ENCODE measurements at places on chromosomes 7 and 10.

GRCh38 chr10:86522510-86522855 lies 891 bp upstream of the WAPL start:
- no peak for DNase-seq

DNA sequence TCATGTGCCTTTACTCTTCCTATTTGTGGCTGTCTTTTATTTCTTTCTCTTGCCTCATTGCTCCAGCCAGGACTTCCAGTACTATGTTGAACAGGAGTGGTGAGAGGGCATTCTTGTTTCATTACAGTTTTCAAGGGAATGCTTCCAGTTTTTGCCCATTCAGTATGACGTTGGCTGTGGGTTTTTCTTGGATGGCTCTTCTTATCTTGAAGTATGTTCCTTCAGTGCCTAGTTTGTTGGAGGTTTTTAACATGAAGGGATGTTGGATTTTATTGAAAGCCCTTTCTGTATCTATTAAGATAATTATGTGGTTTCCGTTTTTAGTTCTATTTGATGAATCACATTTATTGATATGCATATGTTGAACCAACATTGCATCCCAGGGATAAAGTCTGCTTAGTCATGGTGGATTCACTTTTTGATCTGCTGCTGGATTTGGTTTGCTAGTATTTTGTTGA lies 96.8 kb downstream of the GLCCI1 start:
- no peak for DNase-seq

- no peak for DNase-seq
These were observed 6.9 kb downstream of the MYOZ1 start for GRCh38 chr10:73634421-73634820.

DNA sequence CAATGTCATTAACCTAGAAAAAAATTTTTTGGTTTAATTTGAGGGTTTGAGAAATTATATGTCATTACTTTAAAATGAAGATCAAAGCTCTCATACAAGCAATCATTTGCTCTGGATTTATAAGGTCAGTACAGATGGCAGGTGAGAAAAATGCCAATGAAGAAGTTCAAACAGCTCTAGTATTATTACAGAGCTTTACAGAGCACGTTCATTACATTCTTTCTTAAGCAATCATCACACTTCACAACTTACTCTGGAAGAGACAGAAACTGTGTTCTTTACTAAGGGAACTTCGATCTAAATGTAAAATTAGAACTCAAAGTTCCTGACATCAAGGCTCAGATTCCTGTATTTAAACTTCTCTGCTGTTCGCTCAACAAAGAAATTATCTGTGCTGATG lies 153.4 kb downstream of the ATE1 start:
- no peak for DNase-seq

DNA sequence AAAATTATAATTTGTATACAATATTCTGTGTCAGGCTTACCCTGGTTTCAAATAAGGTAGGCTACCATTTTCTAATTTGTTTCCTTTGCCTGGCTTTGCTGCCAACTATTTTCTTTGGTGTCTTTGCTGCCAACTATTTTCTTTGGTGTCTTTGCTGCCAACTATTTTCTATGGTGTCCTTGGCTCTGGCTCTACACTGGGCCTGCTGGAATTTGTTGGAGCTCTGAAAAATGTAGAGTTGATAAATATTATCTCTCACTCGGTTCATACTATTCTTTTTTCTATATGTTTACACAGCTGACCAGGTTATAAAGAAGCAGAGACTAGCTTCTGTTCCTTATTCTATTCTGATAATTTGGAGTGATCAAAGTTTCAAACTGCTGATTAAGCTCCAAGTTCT lies 768.0 kb upstream of the PHF14 start:
- no peak for DNase-seq

Measured in thymus (tissue), 14 donors.